ENCODE measurements at places on chromosomes 6 and 20.
A peak's percentile ranks its signal among the peaks of the same experiment; 100 is the strongest.

DNA sequence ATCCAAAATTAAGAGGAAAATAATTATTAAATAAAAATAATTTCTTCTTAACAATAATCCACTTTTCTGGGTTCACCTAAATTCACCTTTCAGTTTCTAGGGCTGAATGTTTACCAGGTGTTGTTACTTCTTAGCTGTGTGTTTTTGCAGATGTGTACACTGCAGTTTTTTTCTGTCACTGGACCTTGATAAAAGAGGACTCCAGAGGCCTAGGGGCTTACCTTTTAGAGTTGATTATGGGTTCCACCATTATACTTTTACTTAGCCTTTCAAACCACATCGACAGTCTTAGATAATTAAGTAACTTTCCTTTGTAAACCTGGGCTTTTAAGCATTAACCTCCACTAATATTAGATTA lies 766.5 kb downstream of the BCKDHB start:
- DNase-seq: no peak

DNA sequence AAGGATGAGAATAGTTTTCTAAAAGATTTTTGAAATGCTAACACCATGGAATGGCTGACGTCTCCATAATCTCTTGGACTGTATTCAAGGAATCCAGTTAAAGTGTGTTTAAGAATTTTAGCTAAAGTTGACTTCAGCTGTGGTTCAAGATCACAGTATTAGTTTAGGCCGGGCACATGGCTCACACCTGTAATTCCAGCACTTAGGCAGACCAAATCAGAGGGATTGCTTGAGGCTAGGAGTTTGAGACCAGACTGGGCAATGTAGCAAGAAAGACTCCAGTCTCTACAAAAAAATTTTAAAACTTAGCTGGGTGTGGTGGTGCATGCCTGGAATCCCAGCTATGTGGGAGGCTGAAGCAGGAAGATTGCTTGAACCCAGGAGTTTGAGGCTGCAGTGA lies 68.2 kb downstream of the RFPL4B start:
- no peak for DNase-seq

DNA sequence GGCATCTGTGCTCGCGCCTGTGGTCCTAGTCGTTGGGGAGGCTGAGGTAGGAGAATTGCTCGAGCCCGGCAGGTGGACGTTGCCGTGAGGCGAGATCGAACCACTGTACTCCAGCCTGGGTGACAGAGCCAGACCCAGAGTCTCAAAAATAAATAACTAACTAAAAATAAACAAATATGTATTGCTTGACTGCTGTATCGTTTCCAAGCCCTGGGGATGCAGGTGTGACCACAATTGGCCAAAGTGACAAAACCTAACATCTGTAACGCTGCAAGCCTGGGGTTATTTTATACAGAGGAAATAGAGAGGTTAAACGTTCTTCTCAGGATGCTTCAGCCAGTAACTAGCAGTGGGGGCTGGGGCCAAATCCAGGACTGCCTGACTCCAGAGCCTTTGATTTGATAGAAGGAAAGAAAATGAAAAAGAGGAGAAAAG lies 1.9 kb upstream of the SRSF3 start:
- DNase-seq: peak; percentile 69

DNA sequence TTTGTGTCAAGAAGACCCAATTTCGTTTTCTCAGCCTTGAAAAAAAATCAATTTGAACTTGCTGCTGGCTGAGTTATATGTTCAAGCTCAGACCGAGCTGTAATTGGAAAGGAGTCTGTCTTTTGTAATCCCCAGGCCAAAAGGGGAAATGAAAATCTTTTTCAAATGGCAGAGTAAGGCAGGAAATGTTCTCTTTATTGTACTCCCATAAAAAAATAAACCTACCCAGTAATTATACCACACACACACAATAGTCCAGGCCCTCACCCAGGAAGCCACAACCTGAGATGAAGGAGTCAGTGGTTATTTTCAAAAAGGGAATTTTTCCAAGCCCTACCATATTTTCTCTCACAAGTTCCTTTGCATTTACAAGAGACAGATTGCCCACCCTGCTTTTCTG lies 45.3 kb downstream of the CLIC5 start:
- DNase-seq: no peak

DNA sequence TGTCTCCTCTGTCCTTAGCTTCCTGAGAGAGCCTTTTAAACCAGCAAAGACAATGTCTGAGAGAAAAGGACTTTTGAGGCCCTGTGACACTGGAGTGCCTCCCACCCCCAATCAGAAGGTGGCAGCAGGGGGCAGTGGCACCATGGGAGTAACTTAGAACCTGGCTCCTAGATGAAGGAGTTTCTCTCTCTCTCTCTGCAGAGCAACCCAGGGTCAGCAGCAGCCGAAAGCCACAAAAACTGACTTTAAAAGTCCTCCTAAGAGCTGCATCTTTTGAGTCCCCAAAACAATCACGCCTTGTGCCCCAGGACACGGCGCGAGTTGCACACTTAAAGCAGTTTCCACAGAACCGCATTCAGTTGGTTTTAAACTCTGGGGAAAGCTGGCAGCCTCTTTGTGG lies 5.3 kb upstream of the TCP11 start:
- DNase-seq: peak; percentile 39

- DNase-seq: no peak
Measured at GRCh38 chr20:6014017-6014416, 39.8 kb downstream of the LRRN4 start.

- DNase-seq: no peak
Measured at GRCh38 chr20:43728686-43729255, 2.0 kb upstream of the GTSF1L start.

GRCh38 chr6:51349857-51350256 lies 531.2 kb downstream of the TFAP2B start:
- no peak for DNase-seq

DNA sequence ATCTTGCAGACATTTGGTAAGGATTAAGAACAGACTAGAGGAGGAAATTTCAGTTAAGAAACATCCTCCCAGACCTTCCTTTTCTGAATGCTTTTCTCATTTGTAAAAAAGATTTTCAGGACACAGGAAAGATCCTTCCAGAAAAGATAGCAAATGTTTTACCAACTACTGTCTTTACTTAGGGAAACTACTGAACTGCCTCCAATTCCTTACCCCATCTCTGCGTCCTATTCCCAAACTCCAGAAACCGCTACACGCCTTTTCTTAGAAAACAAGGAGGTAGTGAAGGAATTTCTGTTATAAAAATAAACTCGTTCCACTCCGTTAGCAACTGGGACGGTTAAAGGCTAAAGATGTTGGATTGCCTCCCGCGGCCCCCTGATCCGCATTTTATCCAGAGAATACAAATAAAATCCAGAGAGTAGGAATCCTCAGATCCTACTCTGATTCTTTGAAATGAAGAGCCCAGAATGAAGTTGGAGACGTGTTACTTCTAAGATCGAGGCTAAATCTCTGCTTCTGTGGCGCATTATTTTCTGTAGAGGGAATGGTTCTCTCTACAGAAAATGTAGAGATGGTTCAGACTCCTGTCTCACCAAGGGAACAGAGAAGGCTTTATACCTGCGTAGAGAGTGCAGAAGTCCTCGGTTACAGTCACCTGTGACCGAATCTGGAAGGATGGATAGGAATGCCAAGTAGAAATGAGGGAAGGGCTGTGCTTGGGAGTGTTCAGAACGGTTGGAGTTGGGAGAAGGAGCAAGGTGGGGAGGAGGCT lies 133.0 kb downstream of the GPX5 start:
- DNase-seq: no peak

DNA sequence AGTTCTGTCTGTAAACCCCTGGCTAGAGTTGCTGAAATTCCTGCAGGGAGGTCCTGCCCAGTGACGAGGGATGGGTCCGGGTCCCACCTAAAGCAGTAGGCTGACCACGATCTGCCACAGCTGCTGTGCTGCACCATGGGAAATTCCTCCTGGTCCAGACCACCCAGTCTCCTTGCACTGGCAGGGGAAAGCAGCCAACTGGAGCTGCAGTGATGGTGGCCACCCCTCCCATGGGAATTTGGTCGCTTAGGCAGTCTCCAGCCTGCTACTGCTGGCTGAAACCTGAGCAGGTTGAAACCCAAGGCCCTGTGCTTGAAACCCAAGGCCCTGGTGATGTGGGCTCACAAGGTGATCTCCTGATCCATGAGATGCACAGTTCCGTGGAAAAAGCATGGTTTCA lies 23.9 kb upstream of the MOXD1 start:
- no peak for DNase-seq

DNA sequence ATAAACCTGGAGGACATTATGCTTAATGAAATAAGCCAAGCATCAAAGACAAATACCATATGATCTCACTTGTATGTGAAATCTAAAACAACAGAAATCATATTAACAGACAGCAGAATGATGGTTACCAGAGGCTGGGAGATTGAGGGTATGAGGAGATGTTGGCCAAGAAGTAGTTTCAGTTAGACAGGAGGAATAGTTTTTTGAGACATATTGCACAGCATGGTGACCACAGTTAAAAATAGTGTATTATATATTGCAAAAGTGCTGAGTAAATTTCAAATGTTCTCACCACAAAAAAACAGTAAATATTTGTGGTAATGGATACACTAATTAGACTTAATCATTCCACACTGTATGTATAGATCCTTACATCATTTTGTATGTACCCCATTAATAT lies 1.8 kb downstream of the GABRR1 start:
- no peak for DNase-seq

DNA sequence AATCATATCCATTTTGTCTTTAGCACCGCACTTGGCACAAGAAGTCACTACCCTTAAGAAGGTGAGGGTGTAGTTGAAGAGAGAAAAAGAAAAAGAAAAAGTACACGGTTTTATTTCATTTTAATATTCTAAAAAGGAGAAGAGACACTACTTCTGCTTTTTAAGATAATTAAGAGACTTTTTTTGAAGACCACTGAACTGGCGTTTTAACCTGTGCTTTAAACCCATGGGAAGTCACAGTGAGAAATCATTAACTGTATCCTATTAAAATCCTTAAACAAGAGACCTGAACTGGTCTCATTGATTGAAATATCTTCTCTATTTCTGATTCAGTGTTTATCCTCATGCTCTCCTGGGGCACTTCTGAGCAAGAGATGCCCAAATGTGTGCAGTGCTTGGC lies 243.5 kb downstream of the TMEM242 start:
- no peak for DNase-seq

DNA sequence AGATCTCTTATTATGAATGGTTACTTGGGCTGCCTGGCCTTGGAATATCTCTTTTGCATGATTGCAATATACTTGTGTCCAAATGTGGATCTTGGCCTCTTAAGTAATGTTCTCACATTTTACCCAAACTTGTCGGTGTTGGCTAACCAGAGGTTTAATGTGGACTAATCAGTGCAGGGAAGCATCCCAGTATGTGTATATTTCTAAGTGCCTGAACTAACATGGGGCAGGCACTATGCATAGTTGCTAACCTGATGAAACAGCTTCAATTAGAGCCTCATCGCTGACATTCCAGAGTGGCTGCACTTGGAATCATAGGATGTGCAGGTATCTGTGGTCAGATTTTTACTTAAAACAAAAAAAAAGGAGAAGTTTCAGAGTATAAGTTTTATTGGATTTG lies 160.0 kb downstream of the PDE7B start:
- no peak for DNase-seq

DNA sequence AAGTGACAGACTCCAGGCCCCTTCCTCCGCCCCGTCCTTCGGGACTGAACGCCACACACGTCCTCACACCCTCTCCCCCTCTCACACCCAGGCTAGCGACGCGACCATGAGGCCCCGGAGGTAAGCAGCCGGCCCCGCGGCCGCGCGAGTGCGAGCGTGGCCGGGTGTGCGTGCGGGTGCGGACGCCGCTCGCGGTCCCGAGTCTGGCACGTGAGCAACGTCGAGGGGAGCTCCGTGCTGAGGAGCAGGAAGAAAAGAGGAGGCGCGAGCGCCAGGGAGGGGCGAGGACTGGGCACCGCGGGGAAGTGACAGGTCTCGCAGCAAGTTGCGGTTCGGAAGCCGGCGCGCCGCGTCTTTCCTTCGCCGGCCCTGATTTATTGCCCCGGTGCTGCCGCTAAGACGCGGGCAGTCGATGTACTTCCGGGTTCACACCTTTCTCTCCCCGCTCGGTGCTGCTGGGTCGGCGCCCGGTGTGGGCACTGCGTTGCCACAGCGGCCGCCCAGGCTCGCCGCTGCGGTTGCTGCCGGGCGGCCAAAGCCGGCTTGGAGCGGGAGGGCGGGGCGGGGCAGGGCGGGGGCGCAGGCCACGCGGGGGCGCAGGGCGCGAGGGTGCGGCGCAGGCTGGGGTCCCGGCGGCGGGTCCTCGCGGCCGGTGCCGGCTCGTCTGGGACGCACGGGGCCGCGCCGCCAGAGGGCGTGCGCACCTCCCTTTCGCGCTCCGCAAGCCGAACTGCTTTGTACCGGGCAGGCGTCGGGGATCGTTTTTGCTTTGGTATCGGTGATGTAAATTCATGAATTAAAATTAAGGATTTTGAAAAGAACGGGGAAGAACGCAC lies 15.8 kb upstream of the LIN28B start:
- DNase-seq: no peak

DNA sequence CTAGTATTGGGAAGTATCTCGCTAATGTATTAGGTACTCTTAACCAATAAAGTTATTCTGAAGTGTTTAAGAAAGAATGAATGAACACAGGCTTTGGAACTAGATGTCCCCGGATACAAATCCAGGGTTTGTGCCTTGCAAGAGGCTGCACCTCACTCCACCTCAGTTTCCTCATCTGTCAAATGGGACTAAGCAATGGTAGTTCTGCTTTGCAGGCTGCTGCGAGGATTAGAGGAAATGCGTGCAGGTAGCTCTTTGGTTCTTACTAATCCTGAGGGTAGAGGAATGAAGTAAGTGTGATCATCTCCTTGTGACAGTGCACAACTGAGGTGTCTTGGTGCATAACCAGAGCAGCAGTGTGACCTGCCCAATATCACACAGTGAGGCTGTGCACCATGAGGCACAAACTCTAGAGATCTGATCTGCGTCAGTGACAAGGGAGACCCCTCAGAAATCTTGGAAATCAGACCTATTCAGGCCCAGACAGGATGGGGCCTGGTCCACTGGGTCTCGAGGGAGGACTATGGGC lies 26.7 kb downstream of the ADA start:
- no peak for DNase-seq

DNA sequence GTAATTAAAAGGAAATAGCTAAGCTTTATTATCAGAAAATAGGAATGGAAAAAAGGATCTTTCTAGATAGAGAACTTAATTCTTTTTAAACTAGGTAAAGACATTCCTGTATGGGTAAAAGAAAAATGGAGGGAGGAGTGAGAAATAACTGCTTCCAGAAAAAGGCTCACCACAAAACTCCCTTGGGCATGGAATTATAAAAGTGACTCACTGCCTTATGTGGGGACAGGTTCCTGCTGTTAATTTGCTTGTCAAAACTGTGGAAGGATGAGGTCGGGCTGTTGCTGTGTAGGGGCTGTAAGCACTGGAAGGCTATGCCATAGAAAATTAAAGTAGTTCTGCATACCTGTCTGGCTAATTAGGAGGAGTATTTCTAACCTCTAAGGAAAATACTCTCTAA lies 158.7 kb downstream of the UBE3D start:
- DNase-seq: no peak

DNA sequence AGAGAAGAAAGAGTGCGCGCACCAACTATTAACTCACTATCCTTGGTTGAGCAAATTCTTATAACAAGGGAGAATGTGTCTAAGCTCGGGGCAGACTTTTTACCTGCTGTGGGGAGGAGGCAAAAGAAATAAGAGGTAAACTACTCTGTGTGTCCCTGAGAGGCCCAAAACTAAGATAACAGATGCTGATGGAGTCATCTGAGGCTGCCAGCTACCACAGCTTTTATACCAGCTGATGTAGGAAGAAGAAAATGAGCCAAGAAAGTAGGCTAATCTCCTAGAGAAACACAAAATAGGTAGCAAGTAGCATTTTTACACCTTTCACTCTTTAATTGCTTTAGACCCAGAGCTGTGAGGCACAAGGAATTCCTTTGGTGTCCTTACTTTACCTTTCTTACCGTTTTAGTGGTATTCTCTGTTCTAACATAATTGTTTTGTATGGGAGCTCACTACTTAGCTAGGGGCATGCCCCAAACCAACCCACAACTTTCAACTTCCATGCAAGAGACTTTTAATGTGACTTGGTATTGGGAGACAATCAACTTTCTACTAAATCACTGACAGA lies 27.8 kb upstream of the PIM1 start:
- DNase-seq: no peak
